ENCODE measurements at places on chromosomes 2 and 18.

DNA sequence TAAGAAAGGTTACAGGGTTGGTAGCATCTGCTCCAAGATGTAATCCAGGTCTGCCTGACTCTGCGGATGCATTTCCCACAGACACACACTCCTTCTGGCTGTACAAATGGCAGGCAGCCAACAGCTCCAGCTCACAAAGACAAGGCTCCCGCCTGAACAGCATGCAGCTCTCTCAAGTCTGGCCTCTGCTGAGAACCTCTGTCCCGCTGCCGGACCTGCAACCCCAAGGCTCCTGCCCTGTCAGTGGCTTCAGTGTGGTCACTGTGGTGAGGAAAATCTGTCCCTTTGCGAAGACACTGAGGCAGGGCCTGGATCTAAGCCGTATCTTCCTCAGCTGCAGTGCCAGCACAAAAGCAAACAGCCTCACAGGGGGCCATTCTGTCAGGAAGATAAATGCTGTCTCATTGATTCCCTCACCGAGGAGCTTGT is 469.3 kb upstream of the MEX3C start:
- DNase-seq, result no peak

DNA sequence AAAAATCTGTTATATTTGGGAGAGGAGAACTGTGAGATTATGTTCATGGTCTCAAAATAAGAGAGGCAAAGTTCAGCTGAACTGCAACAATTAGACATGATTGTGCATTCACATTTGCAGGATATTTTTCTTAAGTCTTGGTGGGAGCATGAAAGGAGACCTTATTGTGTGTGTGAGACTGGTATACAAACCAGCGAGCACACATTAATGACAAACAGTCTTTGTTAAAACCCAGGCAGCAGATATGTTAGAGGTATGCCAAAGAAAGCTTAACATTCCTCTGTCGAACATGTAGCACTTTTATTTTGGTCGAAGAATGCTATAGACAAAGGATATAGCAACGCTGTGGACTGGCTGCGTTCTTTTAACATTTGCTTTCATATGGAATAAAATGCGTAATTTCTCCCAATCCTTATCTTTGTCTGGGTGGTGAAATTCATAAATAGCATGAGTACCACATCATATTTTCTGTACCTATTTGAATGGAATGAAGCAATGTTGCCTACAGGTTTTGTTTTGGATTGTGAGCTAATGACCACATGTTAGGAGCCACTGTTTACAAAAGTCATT is 88.4 kb downstream of the ICOS start:
- DNase-seq, result no peak

- DNase-seq, result no peak
Measured at GRCh38 chr2:25894135-25894830, 16.0 kb upstream of the ASXL2 start.

DNA sequence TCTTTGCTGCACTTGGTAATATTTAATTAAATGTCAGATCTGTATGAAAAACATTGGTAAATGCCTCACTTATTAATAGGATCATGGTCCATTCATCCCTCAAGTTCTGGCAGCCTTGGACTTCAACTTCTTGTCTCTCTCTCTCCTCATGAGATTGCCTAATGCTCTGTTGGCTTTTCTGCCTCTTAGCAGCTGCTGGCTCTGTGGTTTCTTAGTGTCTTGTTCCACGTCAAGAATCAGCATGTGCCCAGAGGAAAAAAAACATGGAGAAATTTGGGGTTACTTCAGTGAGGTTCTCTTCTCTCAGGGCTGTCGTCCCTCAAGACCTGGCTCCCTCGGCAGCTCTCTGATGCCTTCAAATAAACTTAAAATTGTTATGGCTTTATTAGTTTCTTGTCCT is 75.4 kb downstream of the TAF4B start:
- DNase-seq, result no peak

DNA sequence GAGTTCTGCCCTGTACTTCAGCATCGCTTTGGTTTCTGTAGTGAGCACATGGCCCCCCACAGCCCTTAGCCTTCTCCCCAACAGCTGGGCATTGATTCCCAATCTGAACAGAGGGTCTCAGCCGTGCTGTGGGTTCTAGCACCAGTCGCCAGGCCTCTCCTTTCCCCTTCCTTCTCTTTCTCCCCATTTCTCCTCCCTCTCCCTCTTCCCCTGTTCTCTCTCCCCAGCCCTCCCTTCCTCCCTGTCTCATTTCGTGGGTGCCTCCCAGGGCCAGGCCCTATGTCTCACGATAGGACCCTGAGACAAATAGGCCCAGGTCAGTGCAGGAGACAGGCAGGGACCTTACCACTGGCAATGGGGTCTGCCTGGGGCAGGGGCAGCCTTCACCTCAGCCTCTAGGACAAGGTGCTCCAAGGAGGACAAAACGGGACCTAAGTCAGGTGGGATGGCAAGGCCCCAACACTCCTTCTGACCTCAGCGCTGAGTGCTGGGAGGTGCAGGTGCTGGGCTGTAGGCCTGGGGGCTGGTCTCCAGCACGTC is 143.4 kb upstream of the GPC1 start:
- no peak for DNase-seq

GRCh38 chr18:26471027-26471426 is 77.3 kb downstream of the KCTD1 start:
- no peak for DNase-seq

DNA sequence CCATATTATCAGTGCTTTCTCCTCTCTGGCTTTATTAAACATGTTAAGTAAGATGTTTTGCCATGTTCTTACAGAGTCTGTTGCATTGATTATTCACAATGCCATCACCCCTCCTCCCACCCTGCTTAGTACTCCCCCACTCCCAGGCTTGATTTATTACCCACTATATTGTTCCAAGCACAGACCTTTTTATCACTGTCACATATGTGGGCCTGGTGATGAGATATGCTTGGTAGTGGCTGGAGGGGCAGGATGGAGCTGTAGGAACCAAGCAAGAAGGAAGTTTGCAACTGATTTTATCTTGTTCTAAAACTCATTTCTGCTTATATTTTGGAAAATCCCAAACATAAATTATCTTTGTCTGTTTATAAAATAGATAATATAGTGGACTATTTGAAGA is 748.2 kb upstream of the CELF4 start:
- no peak for DNase-seq

GRCh38 chr2:149744865-149745264 is 157.3 kb upstream of the MMADHC start:
- DNase-seq, result no peak

DNA sequence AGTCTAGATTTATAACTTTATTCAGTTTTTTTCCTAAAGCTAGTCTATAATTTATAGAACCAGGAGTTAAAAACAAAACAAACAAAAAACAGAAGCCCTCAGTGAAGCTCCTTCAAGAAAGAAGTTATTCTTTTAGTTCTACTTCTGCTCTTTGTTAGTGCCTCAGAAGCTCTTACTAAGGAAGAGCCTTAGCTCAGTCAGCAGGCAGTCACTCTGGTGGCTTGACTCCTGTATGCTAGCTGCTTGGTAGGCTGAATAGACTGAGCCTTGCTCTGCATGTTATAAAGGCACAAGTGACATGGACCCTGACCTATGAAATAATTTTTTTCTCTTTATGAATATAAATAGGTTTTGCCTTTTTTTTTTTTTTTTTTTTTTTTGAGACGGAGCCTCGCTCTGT is 24.8 kb downstream of the NCOA1 start:
- DNase-seq, result no peak

DNA sequence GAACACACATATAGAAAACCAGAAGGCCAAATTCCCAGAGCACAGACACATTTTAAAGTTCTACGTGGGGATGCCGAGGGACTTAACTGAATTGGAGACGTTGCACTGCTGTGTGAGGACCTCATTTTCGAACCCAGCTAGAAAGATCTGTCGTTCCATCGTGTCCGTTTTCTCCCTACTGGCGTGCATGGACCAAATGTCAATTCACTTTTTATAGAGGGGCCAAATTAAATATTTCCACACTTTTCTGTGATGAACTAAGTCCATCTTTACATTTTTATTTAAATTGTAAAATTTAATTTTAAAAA is 692 bp upstream of the TSHZ1 start:
- no peak for DNase-seq

DNA sequence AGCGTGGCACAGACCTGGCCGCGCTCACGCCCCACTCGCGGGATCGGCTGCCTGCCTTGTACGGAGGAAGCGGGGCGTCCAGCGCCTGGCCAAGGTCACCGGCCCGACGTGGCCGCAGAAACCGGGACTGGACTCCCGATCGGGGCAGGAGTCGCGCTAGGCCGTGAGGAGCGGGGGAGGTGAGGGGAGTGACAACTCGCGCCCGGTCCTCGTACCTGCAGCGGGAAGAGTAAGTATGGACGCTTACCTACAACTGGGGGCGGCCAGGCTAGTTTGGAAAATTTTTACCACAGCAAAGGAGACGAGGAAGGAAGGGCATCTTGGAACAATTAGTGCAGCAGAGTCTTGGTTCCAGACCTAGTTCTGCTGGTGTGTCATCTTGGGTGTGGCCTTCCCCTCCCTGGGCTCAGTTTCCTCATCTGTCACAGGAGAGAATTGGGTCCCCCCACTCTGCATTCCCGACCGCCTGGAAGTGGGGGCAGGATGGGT is 693 bp downstream of the UBE2F start:
- peak; percentile 45 for DNase-seq

- DNase-seq, result no peak
Measured at GRCh38 chr2:233513953-233514655, 52.5 kb downstream of the USP40 start.

- no peak for DNase-seq
Measured at GRCh38 chr18:49067071-49067470, 116.3 kb upstream of the SMAD7 start.

- peak; percentile 80 for DNase-seq
Measured at GRCh38 chr2:216606551-216607276, 26.5 kb upstream of the IGFBP2 start.

GRCh38 chr2:240780023-240780700 is 39.9 kb downstream of the KIF1A start:
- no peak for DNase-seq

GRCh38 chr2:172377408-172377807 is 50.0 kb upstream of the ITGA6 start:
- no peak for DNase-seq

- no peak for DNase-seq
Measured at GRCh38 chr18:75163736-75164135, 45.2 kb downstream of the PTGR3 start.

- no peak for DNase-seq
Measured at GRCh38 chr2:75894170-75894569, 183.5 kb upstream of the GCFC2 start.

- peak; percentile 38 for DNase-seq
Measured at GRCh38 chr2:112582314-112582746, 2.1 kb upstream of the CHCHD5 start.

- no peak for DNase-seq
Measured at GRCh38 chr18:4078246-4078645, 376.9 kb downstream of the DLGAP1 start.

DNA sequence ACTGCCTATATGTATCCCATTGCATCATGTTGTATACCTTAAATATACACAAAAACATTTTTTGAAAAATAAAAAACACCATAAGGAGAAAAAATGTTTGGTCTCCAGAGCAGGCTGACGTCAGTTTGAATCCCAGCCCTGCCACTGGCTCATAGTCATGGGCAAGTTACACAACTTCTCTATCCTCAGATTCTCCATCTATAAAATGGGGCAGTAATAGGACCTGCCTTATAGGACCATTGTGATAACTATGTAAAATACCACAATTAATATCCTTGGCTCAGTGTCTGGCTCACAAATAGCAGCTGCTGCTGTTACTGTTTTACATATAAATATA is 135.6 kb downstream of the SMAD7 start:
- DNase-seq, result peak; percentile 14

DNA sequence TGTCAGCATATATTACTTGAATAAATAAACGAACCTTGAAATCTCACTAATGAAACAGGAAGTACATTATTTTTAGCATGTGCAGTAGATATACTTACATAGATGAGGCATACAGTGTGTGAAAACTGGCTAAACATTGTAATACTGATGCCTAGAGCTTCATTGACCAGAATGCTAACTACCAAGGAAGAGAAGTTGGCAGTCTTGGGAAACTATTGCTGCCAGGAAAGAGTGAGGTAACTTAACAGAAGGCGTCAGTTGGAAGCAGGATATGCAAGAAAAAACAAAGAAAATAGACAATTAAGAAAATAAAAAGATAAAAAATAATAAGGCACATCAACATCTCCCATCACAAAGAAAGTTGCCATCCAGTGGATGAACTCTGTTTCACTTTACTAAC is 963.0 kb downstream of the TDRD15 start:
- no peak for DNase-seq

- DNase-seq, result no peak
Measured at GRCh38 chr18:35582899-35583558, 1.5 kb downstream of the GALNT1 start.

- no peak for DNase-seq
Measured at GRCh38 chr18:63850020-63850419, 37.5 kb upstream of the SERPINB2 start.

DNA sequence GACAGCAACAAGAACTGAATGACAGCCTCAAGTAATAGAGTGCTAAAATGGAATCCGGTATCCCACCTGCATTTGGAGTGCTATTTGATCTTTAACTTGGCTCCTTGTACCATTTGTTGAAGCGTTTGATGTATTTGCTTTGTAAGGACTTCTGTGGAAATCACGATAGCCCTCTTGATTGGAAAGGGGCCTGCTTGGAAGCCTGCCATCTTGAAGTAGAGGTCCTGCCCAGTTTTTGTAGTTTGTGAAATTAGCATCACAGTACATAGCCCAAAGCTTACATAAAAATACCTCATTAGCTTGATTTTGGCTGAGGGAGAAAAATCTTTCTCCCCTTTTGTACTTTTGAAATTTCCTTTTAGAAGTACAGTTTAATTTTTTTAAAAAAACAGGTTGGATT is 2.7 kb downstream of the CDCA7 start:
- DNase-seq, result no peak

- no peak for DNase-seq
Measured at GRCh38 chr2:165470361-165470760, 863 bp downstream of the CSRNP3 start.

- DNase-seq, result no peak
Measured at GRCh38 chr18:52376104-52376503, 36.1 kb downstream of the DCC start.

DNA sequence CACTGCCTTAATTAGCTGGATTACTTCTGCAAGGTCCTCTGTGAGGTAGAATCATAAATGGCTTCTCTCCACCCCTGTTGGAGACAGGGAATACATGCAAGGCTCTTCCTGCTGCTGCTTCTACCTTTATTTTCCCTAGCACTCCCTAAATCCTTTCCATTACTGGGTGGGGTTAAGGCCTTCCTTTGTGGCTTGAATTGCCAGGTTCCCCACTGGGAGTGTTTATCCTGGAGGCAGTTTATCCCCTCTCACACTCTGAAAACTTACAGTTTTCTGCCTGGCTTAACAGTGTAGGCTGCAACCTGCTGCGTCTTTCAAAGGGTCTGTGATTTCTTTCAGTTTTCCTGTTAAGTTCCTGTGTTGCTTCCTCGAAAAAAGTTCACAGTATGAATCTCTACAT is 1062.3 kb upstream of the CRIM1 start:
- no peak for DNase-seq

- DNase-seq, result no peak
Measured at GRCh38 chr2:61970807-61971556, 65.5 kb downstream of the COMMD1 start.

DNA sequence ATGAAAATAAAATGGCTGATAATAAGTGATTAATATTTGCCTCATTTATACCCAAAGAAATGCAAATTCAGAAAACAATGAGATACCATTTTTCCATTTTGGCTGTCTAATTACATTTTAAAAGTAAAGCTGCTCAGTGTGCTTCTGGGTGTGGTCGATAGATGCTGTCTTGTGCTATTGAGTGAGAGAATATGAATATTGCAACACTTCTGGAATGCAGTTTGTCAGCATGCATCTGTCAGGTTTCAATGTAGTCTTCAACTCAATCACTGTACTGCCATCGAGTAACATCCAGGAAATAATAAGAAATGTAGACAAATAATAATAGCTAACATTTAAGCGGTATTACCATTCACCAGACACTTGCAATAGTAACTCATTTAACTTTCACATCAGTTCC is 3.9 kb downstream of the IL18R1 start:
- DNase-seq, result no peak
